Osteoblast (primary cell): ENCODE measurements at places on chromosomes 3 and 15.

GRCh38 chr3:127457094-127457475 lies 133.4 kb downstream of the TPRA1 start:
- DNase-seq = peak; percentile 96

DNA sequence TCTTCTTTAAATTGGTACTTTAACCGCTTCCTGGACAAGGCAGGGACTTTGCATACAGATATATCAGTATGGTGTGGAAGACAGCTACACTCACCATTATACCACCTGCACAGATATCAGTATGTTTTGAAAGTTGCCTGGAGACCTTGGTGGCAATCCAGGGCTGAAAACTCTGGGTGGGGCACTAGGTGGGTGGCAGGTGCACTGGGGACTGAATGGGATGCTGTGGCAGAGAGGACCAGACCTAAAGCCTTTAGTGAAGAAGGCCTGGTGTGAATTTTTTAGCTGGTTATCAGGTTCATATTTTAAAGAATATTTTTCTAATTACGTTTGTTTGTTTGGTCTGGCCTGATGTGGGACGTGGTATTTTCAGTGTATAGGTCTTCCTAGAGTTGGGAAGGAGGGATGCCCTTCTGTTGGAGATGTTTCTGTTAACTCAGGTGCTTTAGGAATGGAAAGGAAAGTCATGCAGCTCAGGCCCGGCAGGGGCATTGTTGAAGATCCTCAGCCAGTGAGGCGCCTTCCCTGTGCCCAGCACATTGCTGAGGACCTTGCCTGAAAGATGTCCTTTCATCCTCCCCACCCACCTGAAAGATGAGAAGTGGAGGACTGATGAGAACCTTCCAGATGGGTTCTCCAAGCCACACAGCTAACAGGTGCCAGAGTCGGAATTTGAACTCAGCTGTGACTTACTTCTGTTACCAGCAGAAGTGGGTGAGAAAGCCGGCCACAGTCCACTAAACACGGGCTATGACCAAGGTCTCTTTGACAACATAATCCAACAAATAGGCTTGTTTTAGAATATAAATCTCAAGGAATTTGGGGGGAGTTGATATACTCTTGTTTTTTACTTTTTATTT lies 77.3 kb downstream of the APBA2 start:
- DNase-seq = peak; percentile 6

GRCh38 chr3:189507856-189508255 lies 123.3 kb upstream of the TP63 start:
- DNase-seq = no peak

DNA sequence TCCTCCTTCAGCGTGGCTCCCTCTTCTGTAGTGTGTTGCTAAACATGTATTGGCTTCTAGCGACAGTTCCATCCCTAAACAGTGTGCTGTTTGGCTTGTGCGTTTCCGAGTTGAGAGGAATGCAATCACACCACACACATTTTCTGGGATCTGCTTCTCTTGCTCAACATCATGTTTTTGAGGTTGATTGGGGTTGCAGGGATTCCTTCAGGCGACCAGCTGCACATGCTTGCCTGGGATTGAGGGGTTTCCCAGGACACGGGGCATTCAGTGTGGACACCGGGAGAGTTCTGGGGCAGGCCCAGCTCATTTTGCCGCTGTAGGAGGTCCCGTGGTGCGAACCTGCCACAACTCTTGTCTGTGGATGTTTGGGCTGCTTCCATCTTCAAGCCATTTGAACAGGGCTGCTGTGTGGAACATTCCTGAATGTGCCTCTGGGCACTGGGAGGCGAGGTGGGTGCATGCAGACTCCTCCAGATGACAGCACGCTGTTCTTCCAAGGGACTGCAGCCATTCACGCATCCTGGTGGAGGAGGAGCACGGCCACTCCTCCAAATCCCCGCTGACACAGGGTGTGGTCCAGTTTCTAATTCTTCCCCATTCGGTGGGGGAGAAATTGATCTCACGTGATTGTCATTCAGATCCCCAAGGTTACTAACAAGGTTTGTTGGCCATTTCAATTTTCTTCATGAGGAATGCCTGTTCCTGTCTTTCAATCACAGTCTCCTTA lies 82.8 kb downstream of the PLXNA1 start:
- DNase-seq = peak; percentile 78

DNA sequence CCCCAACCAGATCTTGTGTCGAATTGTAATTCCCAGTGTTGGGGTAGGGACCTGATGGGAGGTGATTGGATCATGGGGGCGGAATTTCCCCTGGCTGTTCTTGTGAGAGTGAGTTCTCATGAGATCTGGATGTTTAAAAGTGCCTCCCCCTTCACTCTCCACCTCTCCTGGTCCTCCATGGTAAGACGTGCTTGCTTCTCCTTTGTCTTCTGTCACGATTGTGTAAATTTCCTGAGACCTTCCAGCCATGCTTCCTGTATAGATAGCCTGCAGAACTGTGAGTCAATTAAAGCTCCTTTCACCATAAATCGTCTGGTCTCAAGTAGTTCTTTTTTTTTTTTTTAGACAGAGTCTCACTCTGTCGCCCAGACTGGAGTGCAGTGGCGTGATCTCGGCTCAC lies 42.3 kb downstream of the NR1D2 start:
- no peak for DNase-seq

GRCh38 chr3:8658306-8659212 lies 14.0 kb upstream of the SSUH2 start:
- no peak for DNase-seq

DNA sequence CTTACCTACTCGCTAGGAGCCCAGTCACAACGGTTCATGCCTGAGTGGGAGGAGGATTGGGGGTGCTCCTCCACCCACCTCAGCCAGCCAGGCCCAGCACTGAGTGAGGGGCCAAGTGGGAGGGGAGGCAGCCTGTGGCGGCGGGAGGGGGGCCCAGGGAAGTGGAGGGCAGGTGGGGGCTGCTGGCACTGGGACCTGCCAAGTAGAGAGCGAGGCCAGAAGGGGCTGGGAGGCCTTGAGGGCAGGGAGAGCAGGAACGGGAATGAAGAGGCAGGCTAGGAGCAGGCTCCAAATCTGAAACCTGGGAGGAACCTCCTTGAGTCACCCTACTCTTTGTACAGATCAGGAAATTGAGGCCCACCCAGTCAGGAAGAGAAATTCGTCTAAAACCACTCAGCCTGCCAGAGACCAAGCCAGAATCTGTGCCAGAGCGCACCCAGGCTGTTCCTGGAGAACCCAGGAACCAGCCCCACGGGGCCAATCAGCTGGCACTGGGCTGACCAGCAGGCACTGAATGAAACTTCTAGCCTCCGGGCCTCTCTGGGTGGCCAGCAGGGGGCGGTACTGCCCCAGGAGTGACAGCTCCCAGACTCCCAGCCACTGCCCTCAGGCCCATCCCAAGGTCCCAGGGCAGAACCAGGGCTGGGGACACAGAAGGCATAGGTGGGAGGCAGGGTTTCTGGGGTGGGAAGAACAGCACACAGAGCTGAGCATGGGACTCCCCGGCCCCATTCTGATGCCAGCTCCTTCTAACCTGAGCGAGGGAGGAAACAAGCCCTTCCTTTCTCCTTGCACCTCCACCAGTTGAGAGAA lies 14.8 kb upstream of the CYP11A1 start:
- peak; percentile 99 for DNase-seq

DNA sequence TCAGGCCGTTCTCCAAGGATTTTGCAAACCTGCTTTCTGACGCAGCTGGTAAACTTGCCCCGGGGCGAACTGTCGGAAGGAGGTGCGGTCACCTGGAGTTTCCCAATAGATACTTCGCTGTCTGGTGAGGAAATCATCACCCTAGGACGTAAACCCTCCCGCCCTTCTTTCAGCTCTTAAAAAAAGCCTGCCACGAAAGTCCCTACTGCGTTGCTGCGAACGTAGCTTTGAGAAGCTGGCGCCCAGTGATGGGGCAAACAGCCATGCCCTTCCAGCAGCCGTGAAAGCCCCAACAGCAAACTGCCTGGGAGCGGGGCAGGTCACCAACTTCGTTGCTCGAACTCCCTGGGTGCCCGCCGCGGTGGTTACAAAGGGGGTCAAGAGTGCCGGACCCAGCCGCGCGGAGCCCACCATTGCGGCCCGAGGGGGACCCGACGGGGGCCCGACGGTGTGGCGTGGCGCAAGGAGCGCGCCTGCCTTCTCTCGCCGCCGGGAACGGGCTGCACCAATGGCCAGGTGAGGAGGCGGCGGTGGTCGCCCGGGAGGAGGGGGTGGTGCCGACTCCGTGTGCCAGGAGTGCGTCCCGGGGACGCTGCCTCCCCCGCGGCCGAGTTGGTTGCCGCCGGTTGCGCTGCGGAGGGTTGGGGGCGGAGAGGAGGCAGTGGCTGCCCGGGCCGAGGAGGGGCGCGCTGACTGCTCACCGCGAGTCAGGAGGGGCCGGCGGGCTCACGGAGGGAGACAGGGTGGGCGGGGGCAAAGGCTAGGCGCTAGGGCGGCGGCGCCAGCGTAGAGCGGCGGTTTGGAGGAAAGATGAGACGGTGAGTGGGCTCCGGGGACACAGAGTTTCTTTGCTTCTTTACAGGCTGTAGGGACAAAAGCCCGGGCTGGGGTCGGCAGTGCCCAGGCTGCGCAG lies at the start of gene PHLDB2:
Gene PHLDB2, plus strand, starts transcription at position 205 of the 913 bp plus-strand sequence. CDS start 24,813 bp downstream, outside the sequence.
- peak; percentile 96 for DNase-seq

- no peak for DNase-seq
Measured at GRCh38 chr3:100104817-100105413, 9.4 kb downstream of the FILIP1L start.

- DNase-seq = no peak
Measured at GRCh38 chr3:64560791-64561190, 127.0 kb downstream of the ADAMTS9 start.

- DNase-seq = peak; percentile 76
Measured at GRCh38 chr3:132290833-132291232, 26.4 kb upstream of the ACP3 start.

DNA sequence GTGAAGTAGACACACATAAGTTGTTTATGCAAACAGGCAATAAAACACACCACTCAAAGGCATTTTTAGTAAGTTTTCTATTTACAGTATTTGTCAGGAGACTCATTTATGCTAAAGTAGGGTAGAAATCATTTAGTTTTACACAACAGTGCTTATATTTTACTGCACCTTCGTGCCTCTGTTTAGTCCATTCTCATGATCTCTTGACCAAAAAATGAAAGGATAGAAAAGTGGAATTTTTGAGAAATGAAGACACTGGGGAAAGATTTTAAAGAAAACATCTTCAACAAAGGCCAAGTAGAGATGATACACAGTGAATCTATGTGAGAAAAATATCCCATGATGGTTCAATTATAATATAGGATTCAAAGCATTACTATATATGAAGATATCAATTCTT lies 114.9 kb downstream of the SAMMSON start:
- no peak for DNase-seq

GRCh38 chr3:138325990-138326389 lies 3.7 kb downstream of the NME9 start:
- DNase-seq = no peak

DNA sequence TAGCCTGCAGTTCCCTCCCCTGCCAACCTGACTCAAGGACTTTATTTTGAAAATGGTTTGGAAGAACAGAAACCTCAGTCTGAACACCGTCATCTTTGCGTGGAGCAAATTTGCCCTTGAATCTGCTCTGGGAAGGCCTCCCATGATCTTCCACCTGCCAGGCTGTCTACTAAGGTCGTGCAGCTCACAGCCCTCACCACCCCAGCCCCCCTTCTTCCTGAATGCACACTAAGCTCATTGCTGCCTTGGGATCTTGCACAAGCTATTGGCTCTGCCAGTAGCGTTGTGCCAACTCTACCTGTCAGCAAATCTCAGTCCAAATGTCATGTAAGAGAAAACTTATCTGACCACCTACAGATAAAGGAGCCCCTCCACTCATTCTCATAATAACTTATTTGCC lies 141.5 kb downstream of the USP13 start:
- DNase-seq = no peak

GRCh38 chr3:156732261-156732660 lies 57.9 kb downstream of the TIPARP start:
- DNase-seq = no peak

GRCh38 chr15:76286271-76286879 lies 24.9 kb downstream of the ETFA start:
- DNase-seq = no peak

DNA sequence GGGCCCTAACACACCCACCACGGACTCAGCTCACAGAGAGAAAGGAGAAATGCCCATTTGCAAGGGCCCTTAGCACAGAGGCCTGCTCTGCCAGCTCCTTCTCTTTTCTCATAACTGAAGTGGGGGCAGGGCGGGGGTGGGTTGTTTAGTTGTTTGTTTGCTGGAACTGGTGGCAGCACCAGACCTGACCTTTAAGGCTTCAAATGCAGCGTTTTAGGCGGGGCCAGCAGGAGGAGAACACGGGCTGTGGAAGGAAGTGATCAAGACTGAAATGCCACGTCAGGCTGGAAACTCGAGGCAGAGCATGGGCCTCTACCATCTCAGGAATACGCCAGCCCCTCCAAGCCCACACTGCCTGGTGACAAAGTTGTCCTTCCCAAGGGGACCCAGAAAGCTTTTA lies 9.3 kb downstream of the CACNA2D2 start:
- DNase-seq = no peak

DNA sequence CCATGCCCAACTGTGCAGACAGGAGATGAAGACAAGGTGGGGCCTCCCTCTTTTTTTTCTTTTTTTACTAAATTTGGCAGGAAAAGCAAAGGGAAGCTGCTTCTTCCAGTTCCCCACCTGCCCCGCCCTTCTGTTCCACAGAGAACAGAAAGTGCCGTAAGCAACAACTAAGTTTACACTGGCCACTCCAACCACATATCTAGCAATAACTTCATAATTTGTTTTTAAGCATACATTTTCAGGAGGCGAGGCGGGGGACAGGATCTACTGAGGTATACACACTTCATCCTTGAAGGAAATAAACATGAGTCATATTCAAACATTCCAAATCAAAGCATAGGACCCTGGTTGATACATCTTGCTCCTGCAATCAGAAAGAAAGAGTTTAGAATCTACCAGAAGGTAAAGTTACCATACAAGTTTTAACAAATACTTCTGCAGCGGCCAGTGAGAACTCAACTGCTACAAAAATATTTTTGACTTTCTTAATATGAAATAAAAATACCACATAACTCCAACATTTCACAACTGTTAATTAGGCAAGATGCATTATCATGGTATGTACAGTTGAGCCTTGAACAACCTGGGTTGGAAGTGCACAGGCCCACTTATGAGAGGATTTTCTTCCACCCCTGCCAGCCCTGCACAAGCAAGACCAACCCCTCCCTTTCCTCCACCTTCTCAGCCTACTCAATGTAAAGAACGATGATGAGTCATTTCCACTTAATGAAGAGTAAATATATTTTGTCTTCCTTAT lies 50.7 kb downstream of the FOXP1 start:
- no peak for DNase-seq

- no peak for DNase-seq
Measured at GRCh38 chr3:123412076-123412475, 36.8 kb downstream of the ADCY5 start.

- no peak for DNase-seq
Measured at GRCh38 chr3:71000483-71000882, 583.0 kb downstream of the FOXP1 start.

DNA sequence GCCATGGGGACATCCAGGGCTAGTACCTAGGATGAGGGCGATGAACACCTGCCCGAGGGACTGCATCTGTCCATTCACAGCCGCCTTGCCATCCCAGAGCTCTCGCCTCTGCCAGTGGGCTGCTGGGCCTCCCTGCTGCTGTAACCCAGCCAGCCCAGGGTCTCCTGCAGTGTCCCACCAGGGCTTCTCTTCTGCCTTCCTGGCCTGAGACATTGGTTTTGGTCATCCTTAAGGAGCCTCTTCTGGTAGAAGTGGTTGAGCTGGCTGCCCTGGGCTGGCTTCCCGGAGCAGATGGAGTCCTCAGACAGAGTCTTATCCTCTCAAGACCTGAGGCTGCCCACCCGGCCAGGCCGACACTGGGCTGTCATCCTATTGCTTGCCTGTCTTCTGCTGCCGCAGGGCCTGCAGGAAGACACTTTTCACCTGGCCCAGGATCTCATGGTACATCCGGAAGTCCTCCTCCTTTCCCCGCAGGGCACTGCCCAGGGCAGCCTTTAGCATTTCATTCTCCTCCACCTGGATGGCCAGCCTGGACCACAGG lies 6.1 kb upstream of the HHATL start:
- DNase-seq = no peak
